Cardiac ventricle fibroblast (primary cell): ENCODE measurements at places on chromosomes 11 and 22. TPM values are rescaled to one million over a fixed set of nuclear protein-coding genes. Genes with fewer than 3 reads are reported as not detected.

Gene OR2AT4
- total RNA-seq, result not detected in 2 replicates

Gene CRYBB3
- not detected in 2 replicates for total RNA-seq

Gene GAB2
- 5.5 and 18.5 TPM in 2 replicates for total RNA-seq

Gene MYO7A
- 0.24 and 0.56 TPM in 2 replicates for total RNA-seq

Gene IL18BP
- total RNA-seq, result 1.7 and 9.0 TPM in 2 replicates

Gene CALCA
- not detected in 2 replicates for total RNA-seq

Gene IGLL1
- total RNA-seq, result not detected in 2 replicates

Gene OR5P2
- total RNA-seq, result not detected in 2 replicates

Gene RASGRP2
- total RNA-seq, result 0.06 and 0.44 TPM in 2 replicates

Gene FOLH1
- total RNA-seq, result not detected in 2 replicates

Gene RIMBP3B
- not detected in 2 replicates for total RNA-seq

Gene GSTT2
- not detected in 2 replicates for total RNA-seq

Gene SEC14L3
- not detected in 2 replicates for total RNA-seq

Gene NPAS4
- not detected in 2 replicates for total RNA-seq

Gene PPP1CA
- total RNA-seq, result 105 and 122 TPM in 2 replicates

Gene RASL10A
- total RNA-seq, result not detected in 2 replicates

Gene IL17REL
- total RNA-seq, result not detected in 2 replicates

Gene CRYAB
- total RNA-seq, result 53.4 and 56.3 TPM in 2 replicates

Gene PLAAT3
- total RNA-seq, result 48.2 and 53.7 TPM in 2 replicates

Gene TUBA8
- total RNA-seq, result 0.12 and 0.29 TPM in 2 replicates

Gene TH
- total RNA-seq, result not detected in 2 replicates

Gene ENTHD1
- not detected in 2 replicates for total RNA-seq

Gene TPBGL
- total RNA-seq, result 1.2 and 1.8 TPM in 2 replicates

Gene MRGPRX3
- total RNA-seq, result not detected in 2 replicates

Gene SLC37A2
- not detected in 2 replicates for total RNA-seq
